Activated CD8-positive, alpha-beta memory T cell treated with anti-CD3 and anti-CD28 coated beads, Interleukin-2, amount 10 ng/mL, durations not matched to agents 7 days and 5 days (primary cell): ENCODE measurements at places on chromosomes 1 and 21. TPM values are rescaled to one million over a fixed set of nuclear protein-coding genes. Genes with fewer than 3 reads are reported as not detected.

- no peak for DNase-seq
- no peaks in the 10 kb centered on the region for H3K4me1 ChIP-seq
- H3K36me3 ChIP-seq = no peaks in the 10 kb centered on the region
- peaks cover 32% of the 10 kb centered on the region for H3K27me3 ChIP-seq
- H3K27ac ChIP-seq = no peak overlapping the region
These were observed 3.0 kb upstream of the IGSF21 start for GRCh38 chr1:18104546-18105100.

DNA sequence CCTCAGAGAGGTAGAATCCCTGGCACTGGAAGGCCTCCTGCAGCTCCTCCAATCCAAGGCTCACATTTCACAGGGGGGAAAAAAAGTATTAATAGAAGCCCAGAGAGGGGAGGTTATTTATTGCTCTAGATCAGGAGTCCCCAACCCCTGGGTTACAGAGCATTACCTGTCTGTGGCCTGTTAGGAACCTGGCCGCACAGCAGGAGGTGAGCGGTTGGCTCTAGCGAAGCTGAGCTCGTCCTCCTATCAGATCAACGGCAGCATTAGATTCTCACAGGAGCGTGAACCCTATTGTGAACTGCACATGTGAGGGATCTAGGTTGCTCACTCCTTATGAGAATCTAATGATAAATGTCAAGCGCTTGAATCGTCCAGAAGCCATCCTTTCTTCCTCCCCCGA lies 46.8 kb upstream of the RCC2 start:
- H3K4me1 ChIP-seq = peaks cover 7% of the 10 kb centered on the region
- no peak for DNase-seq

DNA sequence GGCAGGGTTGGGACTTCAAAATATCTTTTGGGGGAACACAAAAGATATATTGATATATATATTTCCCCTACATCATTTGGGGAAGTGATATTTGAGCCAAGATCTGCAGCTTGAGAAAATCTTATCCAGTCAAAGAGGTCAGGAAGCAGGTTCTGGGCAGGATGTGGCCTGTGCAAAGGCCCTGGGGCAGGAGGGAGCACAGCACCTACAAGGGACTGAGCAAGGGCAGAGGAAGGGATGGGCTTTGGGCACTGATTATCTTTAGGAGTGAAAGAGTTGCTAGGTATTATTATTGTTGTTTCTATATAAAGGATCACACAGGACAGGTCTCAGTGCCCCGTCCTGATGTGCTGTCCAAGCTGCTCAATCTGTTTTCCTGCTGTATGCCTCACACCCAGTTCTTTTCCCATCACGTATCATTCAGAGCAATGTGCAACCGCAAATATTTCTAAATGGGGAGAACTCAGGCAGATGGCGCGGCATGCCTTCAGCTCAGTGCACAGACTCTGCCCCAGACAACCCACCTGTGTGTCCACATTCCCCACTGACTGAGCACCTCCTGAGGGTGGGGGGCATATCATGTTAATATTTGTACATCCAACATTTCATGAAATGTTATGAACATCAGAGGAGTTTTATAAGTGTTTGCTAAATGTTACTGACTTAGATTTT lies 28.1 kb upstream of the GPR137B start:
- no peak overlapping the region for H3K27ac ChIP-seq
- H3K36me3 ChIP-seq = no peaks in the 10 kb centered on the region
- H3K4me3 ChIP-seq = no peak overlapping the region
- no peak for DNase-seq
- peaks cover 24% of the 10 kb centered on the region for H3K27me3 ChIP-seq

- no peak overlapping the region for H3K4me3 ChIP-seq
- H3K27ac ChIP-seq = no peak overlapping the region
These were observed 165.3 kb downstream of the TNFSF18 start for GRCh38 chr1:172885411-172885810.

- no peaks in the 10 kb centered on the region for H3K27me3 ChIP-seq
- H3K36me3 ChIP-seq = no peaks in the 10 kb centered on the region
- H3K4me3 ChIP-seq = no peak overlapping the region
These were observed 15.0 kb downstream of the DISP1 start for GRCh38 chr1:222829868-222830267.

DNA sequence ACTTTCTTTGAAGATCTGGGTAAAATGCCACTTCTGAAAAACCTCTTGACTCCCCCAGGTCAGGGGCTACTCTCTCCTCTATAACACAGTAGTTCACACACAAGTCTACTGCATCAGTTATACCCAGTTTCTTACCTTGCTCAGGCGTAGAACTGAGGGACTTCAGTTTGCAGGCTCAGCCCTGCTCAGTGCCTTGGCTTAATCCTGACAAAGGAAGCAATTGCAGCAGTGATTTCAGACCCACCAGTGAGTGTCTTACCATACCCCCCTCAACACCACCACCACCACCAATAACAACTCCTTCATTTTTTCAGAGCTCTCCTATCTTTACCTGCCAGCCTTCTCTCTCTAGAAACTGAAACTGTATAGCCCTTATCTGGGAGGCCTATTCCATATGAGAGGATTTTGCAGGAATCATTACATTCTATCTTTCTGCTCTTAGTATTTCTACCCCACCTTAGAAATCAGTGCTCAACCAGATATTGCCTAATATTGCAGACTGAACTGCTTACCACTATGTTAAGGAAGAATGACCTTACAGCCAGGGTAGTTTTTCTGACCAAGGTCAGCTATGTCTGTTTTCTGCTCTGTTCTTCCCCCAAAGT lies 105.5 kb upstream of the S1PR1 start:
- no peak overlapping the region for H3K4me3 ChIP-seq
- no peaks in the 10 kb centered on the region for H3K27me3 ChIP-seq
- H3K4me1 ChIP-seq = peaks cover 49% of the 10 kb centered on the region

GRCh38 chr1:247111259-247111699 lies 7.1 kb upstream of the ZNF669 start:
- H3K27me3 ChIP-seq = peaks cover 54% of the 10 kb centered on the region
- no peak for DNase-seq
- H3K36me3 ChIP-seq = peaks cover 5% of the 10 kb centered on the region
- peaks cover 6% of the 10 kb centered on the region for H3K4me1 ChIP-seq
- H3K27ac ChIP-seq = no peak overlapping the region
- peak overlapping the region; percentile 54 for H3K4me3 ChIP-seq

DNA sequence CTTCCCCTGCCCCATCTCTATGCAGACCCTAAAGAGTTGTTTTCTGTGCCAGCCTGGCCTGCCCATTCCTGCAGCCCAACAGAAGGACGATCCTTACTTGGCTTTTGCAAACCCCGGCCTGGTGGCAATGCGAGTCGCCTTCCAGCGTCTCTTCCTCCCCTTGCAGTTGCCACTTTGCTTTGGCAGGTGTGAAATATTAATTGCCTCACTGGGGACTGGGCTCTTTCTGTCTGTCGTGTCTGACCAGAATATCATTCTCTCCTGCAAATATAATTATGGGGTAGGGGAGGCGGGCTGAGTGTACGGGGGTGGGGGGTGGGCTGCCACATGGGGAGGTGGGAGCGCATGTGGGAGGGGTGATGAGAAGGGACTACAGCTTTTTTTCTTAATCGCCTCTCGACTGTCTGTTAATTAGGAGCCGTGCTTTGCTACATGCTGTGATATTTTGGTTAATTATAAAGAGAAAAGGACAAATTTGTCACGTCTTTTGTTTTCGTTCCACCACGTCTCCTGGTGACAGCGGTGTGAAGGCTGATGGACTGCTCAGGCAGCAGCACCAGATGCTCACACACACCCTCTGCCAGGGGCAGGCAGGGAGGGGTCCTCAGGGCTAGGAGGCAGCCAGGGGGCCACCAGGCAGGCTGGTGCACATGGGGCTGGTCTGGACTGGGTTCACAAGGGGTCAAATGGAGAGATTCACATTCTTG lies 80.1 kb upstream of the CD34 start:
- H3K4me1 ChIP-seq = no peaks in the 10 kb centered on the region
- H3K36me3 ChIP-seq = no peaks in the 10 kb centered on the region
- H3K4me3 ChIP-seq = no peak overlapping the region
- H3K27ac ChIP-seq = no peak overlapping the region
- DNase-seq = peak; percentile 23

DNA sequence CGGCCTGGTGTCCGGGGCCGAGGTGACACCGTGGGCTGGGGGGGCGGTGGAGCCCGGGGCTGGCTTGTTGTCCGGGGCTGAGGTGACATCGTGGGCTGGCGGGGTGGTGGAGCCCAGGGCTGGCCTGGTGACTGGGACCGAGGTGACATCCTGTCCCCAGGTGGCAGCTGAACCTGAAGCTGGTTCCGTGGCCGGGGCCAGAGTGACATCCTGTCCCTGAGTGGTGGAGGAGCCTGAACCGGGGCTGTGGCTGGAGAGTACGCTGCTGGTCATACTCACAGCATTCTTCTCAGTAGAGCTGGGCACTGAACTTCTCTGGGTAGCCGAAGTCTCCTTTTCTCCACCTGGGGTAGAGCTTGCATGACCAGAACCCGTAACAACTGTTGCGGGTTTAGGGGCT lies 15.8 kb downstream of the THBS3 start:
- peak overlapping the region; percentile 92 for H3K27ac ChIP-seq
- peaks cover 34% of the 10 kb centered on the region for H3K4me1 ChIP-seq
- no peak overlapping the region for H3K4me3 ChIP-seq
- DNase-seq = no peak

DNA sequence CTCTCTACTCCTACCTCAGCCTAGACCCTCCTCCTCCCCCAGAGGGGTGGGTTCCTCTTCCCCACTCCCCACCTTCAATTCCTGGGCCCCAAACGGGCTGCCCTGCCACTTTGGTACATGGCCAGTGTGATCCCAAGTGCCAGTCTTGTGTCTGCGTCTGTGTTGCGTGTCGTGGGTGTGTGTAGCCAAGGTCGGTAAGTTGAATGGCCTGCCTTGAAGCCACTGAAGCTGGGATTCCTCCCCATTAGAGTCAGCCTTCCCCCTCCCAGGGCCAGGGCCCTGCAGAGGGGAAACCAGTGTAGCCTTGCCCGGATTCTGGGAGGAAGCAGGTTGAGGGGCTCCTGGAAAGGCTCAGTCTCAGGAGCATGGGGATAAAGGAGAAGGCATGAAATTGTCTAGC lies 21.6 kb upstream of the VPS13D start:
- H3K27ac ChIP-seq = peak overlapping the region; percentile 61
- peaks cover 53% of the 10 kb centered on the region for H3K4me1 ChIP-seq
- H3K27me3 ChIP-seq = no peaks in the 10 kb centered on the region

DNA sequence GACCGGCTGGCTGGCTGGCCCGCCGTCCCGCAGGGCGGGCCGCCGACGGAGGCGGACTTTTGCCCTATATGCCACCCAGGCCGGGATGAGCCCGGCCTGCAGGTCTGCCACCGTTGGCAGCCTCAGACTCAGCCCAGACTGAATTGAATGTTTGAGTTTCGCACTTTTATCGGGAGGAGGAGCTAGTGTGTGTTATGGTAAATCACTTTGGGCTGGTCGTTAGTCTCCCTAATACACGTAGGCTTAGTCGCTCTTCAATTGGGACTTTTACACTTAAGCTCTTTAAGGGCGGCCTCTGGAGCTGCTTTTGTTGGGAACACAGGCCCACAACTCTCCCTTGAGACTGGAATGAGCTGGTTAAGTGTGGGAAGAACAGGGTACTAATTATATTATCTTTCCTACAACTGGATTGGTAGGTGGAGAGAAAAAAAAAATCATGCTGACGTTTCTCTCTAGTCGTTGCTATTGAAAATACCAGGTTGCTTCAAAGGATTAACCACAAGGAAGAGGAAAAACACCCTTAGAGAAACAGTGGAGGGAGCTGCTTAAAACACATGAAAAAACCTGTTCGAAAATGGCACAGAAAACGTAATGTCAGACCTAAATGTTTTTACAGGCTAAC lies 1.4 kb upstream of the IRF2BP2 start:
- peaks cover 37% of the 10 kb centered on the region for H3K4me1 ChIP-seq
- H3K27me3 ChIP-seq = no peaks in the 10 kb centered on the region
- H3K36me3 ChIP-seq = peaks cover 22% of the 10 kb centered on the region
- H3K4me3 ChIP-seq = peak overlapping the region; percentile 93
- DNase-seq = peak; percentile 84

Gene TCEA3
- 0.26 TPM for total RNA-seq

Gene CELA2A
- not detected for total RNA-seq

Gene PDIK1L
- 18.3 TPM for total RNA-seq

Gene SYDE2
- 1.4 TPM for total RNA-seq

Gene CFAP126
- total RNA-seq = not detected

Gene GPATCH3
- 17.0 TPM for total RNA-seq

Gene C1orf105
- not detected for total RNA-seq

Gene SPEN
- 74.6 TPM for total RNA-seq
